ENCODE measurements at places on chromosomes 11 and 22. TPM values are rescaled to one million over a fixed set of nuclear protein-coding genes. Genes with fewer than 3 reads are reported as not detected.

DNA sequence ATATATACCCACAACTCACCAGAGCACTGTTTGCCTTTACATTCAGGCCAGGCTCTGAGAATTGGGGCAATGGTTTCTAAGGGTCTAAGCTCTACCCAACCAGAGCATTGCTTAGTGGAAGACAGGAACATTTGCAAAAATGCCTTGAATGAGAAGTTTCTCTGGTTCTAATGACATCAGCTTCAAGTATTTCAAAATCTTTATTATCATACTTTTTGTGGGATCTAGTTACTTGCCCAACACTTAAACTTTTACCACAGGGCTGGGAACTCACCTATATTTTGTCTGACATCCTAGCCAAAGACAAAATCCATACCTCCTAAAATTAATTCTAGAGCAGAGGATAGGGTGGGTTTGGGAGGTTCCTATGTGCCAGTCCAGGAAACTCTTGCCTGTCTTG lies 51.5 kb downstream of the INSC start:
- no peak for DNase-seq

GRCh38 chr11:130042093-130042591 lies 27.6 kb upstream of the APLP2 start:
- DNase-seq, result no peak

DNA sequence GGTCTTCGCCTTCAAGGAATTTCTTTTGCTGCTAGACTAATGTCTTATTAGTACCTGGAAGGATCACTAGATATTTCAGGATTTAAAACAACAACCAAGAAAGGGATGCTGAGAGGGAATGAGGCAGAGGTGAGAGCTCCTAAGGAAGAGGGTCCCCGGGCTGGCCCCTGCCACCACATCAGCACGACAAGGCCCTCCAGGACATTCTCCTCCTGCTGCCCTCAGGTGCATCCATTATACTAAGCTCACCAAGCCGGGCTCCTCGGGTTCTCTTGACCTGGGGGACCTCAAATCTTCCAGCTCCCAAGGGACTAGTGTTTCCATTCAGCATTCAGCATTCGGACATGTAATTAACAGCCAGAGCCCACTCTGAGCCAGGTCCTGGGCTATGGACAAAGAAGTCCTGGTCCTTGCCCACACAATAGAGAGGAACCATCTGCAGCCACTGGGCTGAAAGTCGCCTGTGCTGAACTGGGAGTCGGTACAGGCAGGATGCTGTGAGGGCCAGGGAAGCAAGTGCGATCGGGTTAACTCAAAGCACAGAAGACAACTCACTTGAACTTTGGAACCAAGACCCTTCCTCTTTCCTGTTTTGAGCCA lies 29.4 kb upstream of the OAF start:
- DNase-seq, result no peak

DNA sequence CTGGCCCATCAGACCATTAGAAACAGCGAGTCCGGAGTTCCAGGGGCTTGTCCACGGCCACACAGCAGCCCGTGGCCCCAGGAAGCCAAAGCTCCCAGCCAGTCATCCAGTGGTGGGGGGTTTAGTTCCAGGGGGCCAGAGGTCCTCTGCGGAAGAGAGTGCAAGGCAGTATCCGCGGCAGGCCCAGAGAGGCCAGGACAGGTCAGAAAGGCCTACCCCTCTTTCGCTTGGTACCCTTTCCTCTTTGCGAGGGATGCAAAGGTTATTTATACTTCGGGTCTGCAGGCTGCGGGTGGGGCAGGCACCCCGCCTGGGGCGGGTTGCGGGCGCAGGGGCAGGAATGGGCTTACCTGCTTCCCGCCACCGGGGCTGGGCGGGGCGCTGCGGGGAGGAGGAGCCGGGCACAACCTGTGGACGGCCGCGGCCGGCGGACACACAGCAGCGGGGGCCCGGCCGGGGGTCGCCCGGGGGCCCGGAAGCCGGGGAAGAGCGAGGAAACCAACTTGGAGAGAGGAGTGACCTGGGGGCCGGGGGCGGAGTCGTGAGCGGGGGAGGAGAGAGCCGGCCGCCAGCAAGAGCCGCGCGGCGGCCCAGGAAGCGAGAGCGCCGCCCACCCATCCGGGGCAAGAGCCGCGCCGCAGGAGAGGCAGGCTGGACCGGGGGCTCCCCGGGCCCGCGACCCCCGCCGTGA lies at the start of gene SH3BP1:
TSS of gene SH3BP1 (plus strand) at position 600 of the 691 bp plus-strand sequence. CDS start 119 bp downstream, outside the sequence.
- peak; percentile 56 for DNase-seq

- DNase-seq, result no peak
Measured at GRCh38 chr11:23202611-23203010, 342.3 kb upstream of the CCDC179 start.

Gene USP2
- total RNA-seq, result 5.1 TPM
